Right lobe of liver (tissue), 6 donors: ENCODE measurements at places on chromosomes 16 and 17.

DNA sequence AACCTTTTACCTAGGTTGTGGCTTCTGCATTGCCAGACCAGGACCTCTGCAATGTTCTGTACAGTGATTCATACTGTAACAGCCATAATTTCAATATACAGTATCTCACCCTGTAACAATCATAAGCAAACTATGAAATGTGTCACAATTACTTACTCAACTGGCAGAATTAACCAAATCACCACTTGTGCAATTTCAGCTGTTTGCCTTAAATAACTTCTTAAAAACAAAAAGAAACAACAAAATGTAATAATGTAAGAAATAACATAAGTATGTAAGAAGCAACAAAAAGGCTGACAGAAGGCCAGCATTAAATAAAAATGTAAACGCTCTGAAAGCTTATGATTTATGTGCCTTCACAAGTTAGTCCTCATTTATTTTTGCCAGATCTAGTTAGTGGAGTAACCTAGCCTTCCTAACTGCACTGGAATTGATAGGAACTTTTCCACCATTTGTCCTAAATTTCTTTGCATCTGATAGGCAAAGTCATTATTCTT is 96.9 kb downstream of the SKAP1 start:
- no peak for DNase-seq

- DNase-seq = peak; percentile 68
These were observed 546 bp upstream of the NDUFB10 start for GRCh38 chr16:1958715-1959268.

DNA sequence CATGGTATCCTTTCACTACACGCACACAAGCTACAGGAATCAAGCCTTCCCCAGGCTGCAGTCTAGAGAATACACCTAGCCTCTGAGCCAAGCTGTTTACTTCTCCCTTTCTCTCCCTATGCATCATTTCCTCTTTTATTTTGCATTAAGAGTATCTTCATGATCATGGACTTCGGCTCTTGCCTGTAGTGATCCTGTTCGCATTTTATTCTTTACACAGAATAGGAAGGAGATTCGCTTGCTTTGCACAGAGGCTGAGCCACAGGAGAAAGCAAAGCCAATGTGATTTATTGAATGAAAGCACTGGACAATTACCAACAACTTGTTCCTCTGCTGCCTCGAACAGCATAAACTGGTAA is 172.7 kb downstream of the ANKFN1 start:
- no peak for DNase-seq

- no peak for DNase-seq
These were observed 791 bp upstream of the ZNF629 start for GRCh38 chr16:30787613-30788378.

GRCh38 chr17:64531955-64532371 is 25.2 kb downstream of the CEP95 start:
- DNase-seq = no peak

DNA sequence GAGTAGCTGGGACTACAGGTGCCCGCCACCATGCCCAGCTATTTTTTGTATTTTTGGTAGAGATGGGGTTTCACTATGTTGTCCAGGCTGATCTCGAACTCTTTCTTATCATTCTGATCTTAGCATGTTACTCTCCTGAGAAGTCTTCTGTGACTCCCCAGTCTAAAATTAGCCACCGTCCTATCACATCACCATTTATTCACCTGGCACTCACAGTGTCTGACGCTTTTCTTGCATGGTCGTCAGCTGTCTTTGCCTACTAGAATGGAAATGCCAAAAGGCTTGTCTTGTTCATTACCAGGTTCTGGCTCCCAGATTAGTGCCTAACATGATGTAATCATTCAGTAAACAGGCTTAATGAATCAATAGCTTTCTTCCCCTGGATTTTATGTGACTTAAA is 23.8 kb downstream of the TOM1L1 start:
- no peak for DNase-seq

DNA sequence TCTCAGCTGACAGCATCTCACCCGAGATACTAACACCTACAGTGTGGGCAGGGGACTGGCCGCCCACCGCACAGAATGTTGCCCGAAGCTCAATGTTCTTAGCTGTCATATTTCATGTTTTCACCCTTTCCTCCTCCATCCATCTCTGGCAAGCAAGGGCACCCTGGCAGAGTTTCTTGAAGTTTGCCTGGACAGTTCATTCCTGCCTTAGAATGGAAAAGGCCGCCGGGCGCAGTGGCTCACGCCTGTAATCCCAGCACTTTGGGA is 37.6 kb upstream of the TEX2 start:
- DNase-seq = no peak

DNA sequence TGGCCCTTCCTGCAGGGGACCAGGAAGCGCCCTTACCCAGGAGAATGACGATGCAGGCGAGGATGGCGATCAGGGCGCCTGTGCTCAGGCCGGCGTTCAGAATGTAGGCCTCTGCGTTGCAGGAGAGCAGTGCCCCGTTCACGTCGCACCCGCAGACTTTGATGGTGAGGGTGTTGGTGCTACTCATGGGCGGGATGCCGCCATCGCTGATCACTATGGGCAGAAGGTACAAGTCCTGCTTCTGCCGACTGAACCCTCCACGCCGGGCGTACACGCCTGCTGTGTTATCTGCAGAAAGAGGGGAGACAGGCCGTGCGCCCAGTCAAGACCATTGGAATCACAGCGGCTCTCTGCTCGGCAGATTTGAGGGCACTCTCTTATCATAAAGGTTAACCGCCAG is 171.1 kb downstream of the CDH11 start:
- DNase-seq = no peak

GRCh38 chr16:65675161-65675560 is 553.3 kb upstream of the CDH11 start:
- DNase-seq = no peak

DNA sequence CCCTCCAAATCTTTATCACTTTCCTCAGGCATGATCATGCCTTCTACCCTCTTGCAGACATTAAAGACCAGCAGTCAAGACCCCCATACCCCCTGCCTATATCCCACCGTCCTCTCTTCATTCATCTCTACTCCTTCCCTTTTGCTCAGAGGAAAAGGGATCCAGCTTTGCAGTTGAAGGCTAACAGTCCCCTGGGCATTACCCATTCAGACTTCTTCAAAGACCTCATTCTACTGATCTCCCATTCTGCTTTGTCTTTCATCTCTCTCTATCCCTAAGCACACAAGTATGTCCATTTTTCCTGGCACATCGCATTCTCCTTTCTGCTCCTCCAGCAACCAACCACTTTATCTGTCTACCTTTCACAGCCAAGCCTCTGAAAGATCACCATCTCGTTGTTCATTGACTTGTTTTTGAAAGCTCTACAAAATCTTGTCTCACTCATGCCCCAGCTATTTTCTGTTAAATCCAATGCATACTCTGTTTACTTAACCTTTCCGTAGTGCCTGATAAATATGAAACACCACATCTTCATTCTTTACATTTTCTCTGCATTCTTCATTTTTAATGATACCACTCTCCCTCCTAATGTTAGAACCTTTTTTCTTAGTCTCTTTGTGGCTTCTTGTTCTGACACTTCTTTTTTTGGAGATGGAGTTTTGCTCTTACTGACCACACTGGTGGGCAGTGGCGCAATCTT is 14.1 kb upstream of the LCMT1 start:
- DNase-seq = no peak

DNA sequence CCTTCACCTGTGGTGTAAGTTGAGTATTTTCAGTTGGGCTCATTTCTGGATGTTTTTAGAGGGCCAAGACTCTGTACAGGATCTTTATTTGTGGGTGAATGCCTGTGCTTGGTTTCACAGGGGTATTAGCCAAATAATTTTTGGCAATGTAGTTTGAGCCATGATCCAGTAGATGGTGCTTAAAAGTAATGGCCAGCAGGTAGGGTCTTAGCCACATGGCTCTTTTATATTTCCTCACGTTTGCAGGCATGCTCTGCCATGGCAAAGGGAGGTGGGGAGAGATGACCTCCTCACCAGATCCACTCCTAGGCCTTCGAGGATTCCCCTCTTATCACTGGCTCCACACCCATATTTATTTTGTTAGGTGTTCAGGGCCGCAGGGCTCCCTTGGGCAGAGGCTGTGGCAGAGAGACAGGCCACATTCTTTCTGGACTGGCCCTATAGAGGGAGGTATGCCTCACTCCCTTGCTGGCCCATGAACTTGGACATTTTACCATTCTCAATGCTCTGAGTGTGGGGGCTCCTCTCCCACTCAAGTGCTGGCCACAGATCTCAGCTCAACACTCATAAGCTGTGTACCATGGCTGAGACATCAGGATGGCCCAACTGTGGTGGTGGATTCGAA is 417.1 kb downstream of the XYLT1 start:
- no peak for DNase-seq

GRCh38 chr17:49101054-49101534 is 31.5 kb upstream of the B4GALNT2 start:
- no peak for DNase-seq

DNA sequence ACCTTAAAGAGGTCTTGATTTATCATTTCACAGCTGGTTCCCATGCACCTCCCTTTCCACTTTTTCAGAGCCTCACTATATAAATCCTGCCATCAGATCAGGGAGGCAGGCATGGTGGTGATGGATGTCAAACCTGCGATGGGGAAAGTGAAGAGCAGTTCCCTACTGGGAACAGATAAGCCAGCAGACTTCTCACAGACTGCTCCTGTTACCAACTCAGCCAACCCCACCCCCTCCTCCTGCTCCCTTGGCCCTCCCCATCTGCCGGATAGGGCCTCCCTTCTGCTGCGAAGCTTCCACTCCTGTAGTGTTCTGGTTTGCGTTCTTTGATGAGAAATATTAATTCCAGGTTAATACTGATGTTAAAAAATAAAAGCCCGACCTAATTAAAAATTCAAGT is 232.1 kb downstream of the STX8 start:
- DNase-seq = no peak

DNA sequence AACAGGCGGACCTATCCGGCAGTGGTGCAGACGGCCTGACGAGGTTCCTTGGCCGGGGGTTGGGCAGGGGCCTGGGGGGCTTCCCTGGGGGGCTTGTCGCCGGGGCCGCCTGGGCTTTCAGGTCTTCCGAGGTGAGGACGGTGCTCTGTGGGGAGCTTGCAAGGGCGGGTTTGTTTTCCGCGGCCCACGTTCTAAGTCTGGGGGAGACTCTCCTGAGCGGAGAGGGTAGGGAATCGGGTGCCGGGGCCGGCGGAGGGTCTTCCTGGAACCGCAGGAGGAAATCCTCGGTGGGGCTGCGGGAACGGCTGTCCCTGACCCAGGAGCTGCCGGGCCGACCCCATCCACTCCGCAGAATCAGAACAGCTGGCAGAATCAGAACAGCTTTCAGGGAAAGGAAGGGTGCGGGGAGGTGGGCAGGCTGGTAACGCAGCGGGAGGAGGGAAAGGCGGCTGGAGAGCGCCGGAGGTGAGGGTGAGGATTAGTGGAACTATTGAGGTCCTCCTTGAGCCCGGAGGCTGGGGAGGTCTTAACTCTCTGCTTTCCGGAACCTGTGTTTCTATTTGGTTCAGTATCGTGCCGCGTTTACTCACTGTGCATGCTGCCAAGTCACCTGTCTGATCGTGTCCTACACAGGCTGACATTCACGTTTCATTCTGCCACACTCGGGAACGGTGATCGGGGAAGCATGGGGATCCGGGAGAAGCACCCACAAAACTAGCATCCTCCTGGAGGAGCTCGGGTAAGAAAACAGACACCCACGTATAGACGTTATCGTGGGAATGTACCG is 28.9 kb downstream of the CPSF4L start:
- DNase-seq = peak; percentile 39

- no peak for DNase-seq
These were observed 8.8 kb downstream of the CDC27 start for GRCh38 chr17:47180337-47180736.

- DNase-seq = no peak
These were observed 18.9 kb upstream of the RAP1GAP2 start for GRCh38 chr17:2777242-2777867.

DNA sequence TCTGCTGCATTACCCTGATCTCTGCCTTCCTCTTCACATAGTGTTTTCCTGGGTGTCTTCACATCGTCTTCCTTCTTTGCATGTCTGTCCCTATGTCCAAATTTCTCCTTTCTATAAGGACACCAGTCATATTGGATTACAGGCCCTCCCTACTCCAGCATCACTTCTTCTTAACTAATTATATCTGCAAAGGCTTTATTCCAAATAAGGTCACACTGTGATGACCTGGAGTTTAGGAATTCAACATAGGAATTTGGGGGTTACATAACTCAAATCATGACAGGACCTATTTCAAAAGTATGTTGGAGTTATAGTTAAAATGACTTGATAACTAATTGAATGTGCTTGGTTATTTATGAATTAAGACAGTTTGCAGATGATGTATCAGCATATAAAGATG is 490.5 kb upstream of the ERCC4 start:
- DNase-seq = no peak

GRCh38 chr16:16120044-16120381 is 103.3 kb downstream of the ABCC6 start:
- no peak for DNase-seq

GRCh38 chr17:52537421-52537820 is 378.9 kb upstream of the CA10 start:
- no peak for DNase-seq

DNA sequence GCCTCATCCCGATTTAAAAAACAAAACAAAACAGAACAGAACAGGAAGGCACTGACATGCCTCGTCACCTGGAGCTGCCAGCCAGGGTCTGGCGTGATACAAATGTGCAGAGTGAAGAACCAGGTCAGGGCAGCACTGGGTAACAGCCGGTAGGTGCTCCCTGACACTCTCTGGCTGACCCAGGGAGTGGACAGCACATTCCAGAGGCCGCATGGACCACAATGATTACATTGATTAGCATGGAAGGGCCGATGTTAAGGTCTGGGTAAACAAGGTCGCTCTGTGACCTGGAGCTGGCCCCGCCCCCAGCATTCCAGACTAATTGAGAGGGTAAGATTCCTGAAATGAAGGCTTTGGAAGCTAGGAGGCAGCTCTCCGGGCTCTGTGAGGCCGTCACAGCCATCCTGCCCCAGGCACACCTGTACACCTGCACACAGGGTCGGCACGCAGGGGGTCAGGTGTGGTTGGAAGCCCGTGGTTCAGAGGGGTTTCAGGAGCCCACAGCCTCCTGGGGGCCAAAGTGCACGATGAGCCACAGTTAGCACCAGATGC is 21.4 kb downstream of the PIEZO1 start:
- peak; percentile 84 for DNase-seq

DNA sequence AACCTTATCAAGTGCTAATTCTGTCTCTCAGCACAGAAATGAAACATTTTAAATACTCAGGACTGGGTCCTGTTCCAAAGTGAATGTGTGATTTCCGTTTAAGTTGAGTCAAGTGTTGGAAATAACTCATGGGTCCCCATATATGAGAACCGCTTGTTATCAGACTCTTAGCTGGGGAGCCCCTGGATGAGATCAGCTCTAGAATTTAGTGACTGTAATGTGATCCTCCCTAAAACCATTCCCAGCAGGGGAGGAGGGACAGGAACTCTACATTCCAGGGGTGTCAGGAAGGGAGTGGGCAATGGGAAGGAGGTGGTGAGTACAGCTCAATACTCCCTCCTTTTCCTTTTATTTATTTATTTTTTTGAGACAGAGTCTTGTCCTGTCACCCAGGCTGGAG is 37.5 kb downstream of the OTOA start:
- no peak for DNase-seq

DNA sequence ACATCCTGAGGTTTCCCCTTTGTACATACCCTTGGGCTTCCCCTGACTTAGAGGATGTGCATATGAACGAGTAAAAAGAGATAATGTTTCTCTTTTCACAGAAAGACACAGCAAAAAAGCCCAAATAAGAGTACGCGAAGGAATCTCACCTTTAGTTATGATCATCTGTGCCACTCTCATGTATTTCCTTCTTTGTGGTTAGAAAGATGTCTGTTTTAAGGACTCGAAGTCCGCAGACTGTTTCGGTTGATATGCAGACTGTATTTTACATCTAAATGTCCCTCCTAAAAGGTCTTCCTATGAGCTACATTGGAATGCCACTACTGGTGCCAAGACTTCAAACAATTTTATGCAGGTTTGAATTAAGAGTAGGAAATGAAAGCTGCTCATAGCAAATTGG is 102.3 kb upstream of the GOT2 start:
- no peak for DNase-seq
